ENCODE measurements at places on chromosomes 2 and 18.

GRCh38 chr2:37928377-37928776, 3.3 kb downstream of the RMDN2 start:
- DNase-seq: no peak

DNA sequence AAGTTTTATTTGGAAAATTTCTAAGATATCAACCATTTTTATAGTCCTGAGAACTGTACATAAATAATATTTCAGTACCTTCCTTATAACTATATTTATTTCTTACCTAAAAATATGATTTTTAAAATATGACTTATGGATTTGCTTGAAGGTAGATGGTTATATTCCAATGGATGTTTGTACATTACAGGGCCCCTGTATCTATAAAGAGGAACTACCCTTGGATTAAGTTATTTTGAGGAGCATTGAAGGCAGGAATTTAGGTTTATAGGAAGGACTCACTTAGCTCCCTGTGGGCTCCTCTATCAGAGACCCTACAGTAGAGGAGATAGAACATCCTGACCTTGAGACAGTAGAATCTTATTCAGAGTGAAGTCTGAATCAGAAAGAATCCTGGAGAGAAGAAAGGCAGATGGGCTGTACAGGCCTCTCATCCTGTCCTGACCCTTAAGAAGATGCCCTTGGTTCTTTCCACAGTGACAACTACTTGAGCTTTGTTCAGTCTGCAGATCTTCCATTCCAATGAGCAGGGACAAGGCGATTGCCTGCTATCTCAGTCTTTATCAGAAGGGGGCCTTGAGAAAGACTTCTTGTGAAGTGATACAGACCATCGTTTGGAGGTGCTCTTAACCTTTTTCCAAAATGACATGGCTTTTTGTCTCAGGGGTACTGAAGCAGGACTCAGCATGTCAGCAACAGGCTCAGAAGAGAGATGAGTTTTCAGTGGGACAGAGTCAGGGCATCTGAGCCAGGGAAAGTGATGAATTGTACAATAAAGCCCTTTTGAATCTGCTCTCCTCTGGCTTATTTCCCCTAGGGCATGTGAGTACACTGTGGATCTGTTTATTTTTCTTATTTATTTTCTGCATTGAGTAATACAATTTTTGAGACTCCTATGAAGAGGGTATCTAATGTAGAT, 20.9 kb downstream of the OXER1 start:
- DNase-seq: no peak

GRCh38 chr2:30446602-30447148, 371 bp upstream of the LCLAT1 start:
- no peak for DNase-seq

DNA sequence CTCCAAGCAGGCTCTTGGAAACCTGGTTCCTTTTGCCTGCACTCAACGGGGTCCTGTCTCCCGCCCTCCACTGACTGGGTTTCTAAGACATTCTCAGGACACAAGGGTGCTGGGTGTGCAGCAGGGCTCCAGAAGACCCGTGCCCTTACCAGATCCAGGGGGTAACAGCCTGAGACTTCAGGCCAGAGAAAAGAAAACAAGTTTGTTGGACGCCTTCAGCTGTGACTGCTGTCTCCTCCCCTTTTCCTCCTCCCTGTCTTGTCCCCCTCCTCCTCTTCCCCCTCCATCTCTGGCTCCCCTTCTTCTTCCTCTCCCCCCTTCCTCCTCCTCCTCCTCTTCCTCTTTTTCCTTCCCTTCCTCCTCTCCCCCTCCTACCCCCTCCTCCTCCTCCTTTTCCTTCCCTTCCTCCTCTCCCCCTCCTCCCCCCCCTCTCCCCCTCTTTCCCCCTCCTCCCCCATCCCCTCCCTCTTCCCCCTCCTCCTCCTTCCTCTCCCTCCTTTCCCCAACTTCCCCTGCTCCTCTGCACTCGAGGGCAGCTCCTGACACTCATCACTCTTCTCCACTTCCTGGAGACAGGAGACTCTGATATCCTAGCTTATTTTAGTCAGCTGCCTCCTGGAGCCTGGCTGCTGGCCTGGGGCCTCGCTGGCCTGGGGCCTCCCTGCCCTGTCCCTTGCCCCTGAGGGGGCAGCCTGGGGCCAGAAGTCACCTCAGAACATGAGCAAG, 12.4 kb downstream of the ADRA2B start:
- DNase-seq: no peak

DNA sequence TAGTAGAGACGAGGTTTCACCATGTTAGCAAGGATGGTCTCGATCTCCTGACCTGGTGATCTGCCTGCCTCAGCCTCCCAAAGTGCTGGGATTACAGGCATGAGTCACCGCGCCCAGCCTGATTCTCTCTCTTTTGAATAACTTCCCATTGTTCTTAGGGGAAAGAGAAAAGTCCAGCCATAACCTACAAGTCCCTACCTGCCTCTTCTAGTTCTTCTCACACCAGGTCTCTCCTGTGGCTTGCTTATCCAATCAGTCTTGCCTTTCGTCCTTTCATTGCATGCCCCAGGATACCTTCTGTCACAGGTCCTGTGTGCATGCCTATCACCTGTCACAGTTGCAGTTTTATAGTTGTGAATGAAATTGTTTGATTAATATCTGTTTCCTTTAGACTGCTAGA, 148.1 kb downstream of the SLC4A3 start:
- DNase-seq: no peak

DNA sequence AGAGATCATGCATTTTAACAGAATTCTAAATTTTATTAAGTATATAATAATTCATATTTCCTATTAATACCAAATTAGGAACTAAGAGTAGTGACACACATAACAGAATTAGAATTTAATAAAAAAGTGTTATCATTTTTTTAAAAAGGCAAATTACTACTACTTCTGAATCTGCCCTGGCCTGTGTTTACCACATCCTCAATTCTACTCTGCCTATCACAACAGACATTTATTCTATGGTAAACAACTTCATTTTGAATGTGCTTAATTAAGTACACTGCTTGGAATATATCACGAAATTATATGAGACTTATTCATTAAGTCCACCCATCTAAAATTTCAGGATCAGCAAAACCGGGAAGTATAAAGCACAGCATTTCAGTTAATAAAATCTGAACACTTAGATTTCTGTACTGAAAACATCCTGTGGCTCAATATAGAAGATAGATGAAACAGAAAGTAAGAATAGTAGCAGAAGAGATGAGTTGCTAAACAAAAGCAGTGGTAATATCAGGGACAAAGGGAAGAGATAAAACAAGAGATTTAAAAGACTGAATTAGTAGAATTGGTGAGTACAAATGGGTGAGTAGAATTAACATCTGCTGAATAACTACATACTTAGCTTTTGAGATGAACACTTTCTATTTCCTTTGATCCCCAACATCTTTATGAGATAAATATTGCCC, 3.7 kb downstream of the SMC6 start:
- no peak for DNase-seq

GRCh38 chr2:230244211-230244610, 18.7 kb downstream of the SP140 start:
- DNase-seq: no peak

DNA sequence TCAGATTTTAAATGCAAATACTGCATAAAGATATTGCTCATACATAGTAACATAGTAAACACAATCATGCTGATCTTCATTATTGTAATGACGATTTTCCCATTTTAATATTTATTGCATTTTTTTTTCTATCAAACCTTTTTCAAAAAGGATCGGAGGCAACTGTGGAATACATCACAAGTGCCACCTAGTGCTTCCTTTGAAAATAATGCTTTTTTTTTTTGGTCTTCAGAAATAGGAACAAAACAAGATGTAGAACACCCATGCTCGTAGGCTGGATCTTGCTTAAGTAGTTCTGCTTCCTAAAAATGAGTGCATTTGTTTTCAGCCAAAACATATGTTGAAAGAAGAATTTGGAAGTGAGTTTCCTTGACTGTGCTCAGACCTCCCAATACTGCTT, 35.7 kb upstream of the GPR155 start:
- DNase-seq: no peak

GRCh38 chr2:193446967-193447366, 1252.2 kb upstream of the TMEFF2 start:
- DNase-seq: no peak

DNA sequence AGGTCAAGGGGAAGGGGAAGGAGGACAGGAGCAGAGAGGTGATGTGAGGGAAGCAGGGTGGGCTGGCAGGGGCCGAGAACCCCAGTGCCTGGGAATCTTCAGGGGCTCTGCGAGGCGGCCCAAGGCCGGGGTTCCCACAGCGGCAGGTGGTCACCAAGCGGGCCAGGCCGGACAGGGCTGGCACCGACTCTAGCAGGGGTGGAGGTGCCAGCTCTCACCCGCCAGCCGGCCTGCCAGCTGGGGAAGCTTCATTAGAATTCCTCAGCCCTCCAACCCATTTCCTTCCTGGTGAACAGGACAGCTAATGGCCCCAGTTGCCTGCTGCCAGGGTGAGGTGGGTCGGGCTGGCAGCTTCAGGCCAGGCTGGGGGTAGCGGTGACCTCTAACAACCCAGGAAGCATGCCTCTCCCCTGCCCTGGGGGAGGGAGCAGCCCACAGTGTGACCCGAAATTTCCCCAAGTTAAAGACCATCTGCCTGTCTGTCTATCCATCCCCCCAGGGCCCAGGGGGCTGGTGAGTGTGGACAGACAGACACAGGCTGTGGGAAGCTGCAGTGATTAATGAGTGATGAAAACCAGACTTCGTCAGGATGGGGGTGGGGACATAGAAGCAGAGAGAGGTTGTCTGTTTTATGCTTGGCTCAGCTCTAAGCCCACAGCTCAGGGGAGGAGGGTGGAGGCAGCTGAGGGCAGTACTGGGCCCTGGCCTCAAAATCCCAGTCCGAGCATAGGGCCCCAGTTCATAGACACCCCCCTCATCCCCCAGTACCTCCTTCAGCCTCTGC, 144.1 kb downstream of the ZFP36L2 start:
- peak; percentile 79 for DNase-seq

GRCh38 chr2:173119069-173119807, 43.6 kb downstream of the MAP3K20 start:
- DNase-seq: peak; percentile 25

DNA sequence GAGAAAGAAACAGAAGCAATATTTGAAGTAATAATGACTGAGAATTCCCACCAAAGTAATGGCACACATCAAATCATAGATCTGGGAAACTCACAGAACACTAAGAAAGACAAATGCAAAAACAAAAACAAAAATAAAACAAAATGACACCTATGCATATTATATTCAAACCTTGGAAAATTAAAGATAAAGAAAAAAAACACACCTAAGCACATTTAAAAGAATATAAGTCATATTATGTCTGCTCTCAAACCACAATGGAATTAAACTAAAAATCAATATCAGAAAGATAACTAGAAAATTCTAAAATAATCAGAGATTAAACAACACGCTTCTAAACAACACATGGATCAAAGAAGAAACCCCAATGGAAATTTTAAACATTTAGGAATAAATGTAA, 59.7 kb upstream of the GALNT5 start:
- DNase-seq: no peak

DNA sequence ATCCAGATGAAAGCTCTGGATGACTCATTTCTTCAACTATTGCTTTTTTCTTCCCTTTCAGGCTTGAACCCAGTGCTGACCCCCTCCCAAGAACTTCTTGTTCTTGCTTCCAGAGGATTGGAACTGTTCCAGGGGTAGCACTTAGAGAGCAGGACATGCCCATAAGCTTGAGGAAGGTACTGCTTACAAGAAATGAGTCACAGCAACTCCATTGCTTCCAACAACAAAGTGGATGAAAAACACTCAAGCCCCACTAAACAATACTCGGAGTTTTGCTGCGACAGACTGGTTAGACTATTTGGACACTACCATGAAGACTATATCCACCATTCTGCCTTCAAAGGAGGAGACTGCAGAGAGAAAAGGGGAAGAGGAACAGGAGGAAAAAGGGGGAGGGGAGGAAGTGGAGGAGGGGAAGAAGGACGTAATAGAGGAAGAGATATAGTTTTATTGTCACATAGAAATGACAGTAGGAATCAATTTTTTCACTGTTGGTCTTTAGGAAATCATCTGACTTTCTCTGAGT, 1.6 kb upstream of the EPC2 start:
- DNase-seq: no peak

DNA sequence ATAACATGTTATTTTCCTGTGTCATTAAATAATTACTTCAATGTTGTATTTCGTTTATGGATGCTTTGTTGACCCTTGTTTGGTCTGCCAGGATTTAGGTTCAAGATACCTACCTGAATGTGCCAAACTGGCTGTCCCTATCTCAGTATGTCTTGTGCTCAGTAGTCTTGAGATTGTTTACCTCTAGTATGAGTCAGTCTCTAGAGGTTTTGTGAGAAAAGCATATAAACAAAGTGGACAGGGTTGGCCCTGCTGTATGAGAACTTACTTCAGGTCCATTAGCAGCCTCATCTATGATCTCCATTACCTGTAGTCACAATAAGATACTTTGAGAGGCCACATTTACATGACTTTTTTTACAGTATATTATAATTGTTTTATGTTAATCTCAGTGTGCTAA, 17.8 kb downstream of the DDX18 start:
- DNase-seq: no peak

DNA sequence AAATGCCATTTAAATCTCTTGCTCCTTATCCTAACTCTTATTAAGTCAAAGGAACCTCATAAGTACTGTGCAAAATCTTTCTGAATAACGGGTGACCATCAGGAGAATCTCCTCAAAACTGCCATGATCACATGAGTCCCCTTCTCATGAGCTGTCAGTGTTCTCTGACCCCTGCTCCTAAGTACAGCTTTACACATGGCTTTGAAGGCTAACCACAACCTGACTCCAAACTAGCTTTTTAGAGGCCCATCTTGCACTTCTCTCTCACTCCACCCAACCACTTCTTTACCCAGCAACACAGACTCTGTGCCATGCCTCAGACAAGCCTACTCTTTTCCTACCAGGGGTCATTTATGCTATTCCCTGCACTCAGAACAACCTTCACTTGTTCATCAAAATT, 253.8 kb downstream of the GPD2 start:
- no peak for DNase-seq

GRCh38 chr2:149908726-149909683, 321.4 kb upstream of the MMADHC start:
- DNase-seq: no peak

DNA sequence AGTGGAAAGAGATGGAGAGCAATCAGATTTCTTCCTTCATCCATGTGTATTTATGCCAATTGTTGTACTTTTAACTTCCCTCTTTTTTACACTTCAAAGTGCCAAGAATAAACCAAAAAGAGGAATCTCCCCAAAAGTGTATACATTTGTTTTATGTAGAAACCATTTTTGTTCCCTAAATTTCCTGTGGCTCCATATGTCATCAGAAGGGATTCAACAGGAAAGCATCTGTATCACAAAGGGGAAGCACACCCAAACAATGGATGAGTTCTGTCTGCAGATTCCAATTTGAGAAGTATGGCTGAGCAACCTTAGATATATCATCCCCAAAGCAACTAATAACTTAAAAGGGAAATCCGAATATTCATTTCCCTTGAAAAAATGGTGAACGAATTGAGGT, 275.0 kb downstream of the MREG start:
- no peak for DNase-seq

DNA sequence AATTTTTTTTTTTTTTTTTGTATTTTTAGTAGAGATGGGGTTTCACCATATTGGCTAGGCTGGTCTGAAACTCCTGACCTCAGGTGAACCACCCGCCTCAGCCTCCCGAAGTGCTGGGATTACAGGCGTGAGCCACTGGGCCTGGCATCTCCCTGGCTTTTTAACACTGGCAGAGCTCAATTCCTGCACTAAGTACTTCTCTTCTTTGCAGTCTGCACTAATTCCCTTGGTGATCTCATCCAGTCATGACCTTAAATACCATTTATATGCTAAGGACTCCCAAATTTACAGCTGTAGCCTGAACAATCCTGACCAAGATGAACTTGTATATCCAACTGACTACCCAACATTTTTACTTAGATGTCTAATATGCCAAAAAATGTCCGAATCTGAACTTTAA, 10.2 kb downstream of the PREPL start:
- no peak for DNase-seq

- DNase-seq: no peak
Observed at GRCh38 chr2:14631406-14632040, 994 bp upstream of the LRATD1 start.
